ENCODE measurements at places on chromosomes 16 and 17.

DNA sequence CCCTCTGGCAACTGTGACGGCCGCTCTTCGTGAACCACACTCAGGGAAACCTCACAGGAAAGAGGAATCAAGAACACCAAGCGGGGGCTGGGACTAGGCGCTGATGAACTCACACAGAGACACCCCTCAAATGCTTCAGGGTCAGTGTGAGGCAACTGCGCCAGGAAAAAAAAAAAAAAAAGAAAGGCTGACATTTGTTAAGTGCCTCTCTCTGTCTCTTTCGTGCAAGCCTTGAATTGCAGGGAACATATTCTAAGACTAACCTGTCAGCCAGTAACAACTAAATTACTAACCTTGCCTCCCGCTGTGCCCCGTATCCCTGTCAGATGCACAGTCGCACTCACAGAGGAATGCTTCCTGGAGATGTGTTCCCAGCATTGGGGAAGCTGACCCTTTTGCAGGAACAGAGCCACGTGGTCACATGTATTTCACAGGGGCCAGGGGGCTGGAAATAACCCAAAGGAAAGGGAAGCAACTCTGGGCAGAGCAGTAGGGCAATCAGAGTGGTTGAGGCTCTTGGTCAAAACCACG, 247.8 kb downstream of the XYLT1 start:
- no peak for DNase-seq

DNA sequence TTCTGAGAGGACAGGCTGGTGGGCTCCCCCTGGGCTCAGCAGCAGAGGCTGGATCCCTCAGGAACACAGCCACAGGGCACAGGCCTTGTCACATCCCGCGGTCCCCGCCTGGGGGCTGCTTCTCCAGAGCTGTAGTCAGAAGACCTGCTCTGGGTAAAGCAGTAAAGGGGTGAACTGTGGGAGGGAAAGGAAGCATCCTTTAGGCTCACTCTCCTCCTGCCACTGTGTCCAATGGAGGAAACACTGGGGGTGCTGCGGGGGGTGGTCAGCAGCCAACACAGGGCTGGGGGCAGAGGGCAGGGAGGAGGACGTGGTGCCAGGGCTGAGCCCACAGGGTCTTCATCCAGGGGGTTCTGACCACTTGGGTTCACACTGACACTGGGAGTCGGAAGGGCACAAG, 5.0 kb upstream of the SLC38A8 start:
- no peak for DNase-seq

DNA sequence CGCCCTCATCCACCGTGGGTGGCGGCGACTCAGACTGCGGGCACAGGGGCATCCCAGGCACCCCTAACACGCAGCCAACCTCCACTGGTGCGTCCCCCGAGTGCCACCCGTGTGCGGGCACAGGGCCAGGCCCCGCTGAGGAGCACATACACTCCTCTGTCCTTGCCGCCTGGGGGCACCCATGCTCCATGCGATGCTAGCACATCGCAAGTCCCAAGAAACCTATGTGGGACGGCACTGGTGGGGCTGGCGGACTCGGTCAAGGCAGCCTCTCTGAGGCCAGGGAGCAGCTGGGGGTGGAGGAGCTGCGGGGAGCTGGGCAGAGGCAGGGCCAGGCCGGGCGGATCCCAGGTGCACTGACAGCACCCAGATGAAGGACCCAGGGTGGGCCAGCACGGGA, 4.0 kb downstream of the ZNF598 start:
- DNase-seq = no peak

GRCh38 chr16:14608111-14608566, 21.9 kb downstream of the PARN start:
- DNase-seq = no peak

DNA sequence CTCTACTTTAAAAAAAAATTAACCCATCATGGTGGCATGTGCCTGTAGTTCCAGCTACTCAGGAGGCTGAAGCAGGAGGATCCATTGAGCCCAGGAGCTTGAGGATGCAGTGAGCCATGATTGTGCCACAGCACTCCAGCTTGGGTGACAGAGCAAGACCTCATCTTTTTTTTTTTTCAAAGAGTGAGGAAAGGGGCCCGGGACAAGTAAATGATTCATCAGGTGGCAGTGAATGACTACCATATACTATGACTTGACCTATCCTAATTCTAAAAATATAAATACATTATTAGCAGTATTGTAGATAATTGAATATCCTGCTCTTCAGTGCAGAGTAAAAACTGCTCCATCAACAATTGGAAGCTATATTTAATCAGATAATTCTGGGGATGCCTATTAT, 55.3 kb downstream of the CLUH start:
- no peak for DNase-seq

Measured in Kasumi-1 (cell line).